ENCODE measurements at places on chromosomes 2 and 18. TPM values are rescaled to one million over a fixed set of nuclear protein-coding genes. Genes with fewer than 3 reads are reported as not detected.

Gene PDCL3
- 24.2 TPM for total RNA-seq

Gene EPB41L3
- total RNA-seq, result 34.8 TPM

Gene TUBA4B
- not detected for total RNA-seq

Gene TCF7L1
- total RNA-seq, result 17.1 TPM

Gene YES1
- total RNA-seq, result 32.6 TPM

GRCh38 chr2:59025157-59025757 lies 784.1 kb upstream of the FANCL start:
- DNase-seq, result peak; percentile 24

DNA sequence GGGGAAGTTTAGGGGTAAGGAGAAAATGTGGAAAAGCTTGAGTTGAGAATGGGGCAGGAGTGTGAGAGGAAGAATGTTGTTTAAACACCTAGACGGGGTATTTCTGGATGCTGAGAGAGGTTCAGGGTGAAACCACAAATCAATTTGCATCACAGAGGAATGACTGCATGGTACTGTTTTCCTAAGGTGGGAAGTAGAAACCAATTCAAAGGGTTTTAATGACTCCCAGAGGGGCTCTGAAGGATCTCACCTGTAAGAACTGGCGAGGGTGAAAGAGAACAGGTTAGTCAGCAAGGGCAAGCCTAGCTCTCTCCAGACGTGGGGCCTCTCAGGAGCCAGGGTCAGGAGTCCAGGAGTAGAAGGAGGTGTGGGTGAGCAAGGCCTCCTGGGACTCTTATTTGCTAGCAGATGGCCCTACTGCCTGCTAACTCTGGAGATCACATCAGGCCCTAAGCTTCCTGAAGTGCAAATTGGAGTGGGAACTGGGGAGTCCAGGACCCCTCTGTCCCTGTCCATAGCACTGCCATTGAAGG lies 133.0 kb upstream of the CELF4 start:
- no peak for DNase-seq

- no peak for DNase-seq
These were observed 57.2 kb upstream of the BOD1L2 start for GRCh38 chr18:57089702-57090101.

- DNase-seq, result no peak
These were observed 1474.2 kb upstream of the CELF4 start for GRCh38 chr18:39039813-39040212.

- DNase-seq, result no peak
These were observed 215.9 kb downstream of the TMEM247 start for GRCh38 chr2:46695283-46695682.

DNA sequence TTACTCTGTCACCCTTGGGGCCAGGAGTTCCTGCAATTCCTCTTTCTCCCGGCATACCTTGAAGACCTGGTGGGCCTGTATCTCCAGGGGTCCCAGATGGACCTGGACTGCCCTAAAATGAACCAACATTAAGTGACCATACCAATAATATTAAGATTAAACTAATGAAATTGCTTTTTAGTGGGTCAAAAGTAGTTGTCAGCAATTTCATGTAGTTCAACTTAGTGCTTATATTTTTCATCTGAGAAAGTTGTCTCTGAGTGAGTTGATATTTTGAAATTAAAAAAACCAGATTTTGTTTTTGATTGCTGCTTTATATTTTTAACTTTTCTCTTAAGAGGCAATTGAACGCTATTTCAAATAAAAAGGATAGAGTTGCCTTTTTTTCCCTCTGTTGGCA lies 83.1 kb downstream of the COL3A1 start:
- DNase-seq, result no peak

DNA sequence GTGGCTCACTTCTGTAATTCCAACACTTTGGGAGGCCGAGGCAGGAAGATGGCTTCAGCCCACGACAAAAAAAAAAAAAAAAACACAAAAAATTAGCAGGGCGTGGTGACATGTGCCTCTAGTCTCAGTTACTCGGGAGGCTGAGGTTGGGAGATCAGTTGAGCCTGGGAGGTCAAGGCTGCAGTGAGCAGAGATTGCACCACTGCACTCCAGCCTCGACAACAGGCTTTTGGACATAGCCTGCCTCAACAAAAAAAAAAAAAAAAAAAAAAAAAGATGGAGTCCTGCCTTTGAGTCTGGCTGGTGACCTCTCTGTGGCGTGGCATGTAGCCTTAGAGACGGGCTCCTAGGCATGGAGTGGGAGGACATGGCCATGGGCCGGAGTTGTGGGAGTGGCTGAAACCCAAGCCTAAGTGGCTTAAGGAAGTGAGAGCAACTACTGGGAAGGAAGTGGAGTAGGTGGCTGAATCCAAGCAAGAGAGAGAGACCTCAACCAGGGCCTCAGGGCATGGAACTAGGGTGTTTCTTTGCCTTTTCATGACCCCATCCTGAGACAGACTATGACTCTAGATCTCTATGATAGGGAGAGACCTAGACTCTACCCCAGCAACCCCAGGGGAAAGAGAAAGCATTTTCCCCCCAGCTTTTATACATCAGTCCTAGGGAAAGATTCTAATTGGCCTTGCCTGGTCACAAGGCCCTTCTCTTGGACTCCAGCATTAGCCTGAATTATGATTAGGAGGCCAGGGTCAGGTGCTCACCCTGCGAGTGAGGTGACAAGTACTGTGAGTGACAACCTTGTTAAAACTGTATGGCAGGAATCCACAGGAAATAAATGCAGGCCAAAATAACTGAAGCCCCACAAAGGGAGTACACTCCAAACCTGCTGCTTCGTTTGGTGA lies 34.2 kb downstream of the NPAS2 start:
- DNase-seq, result peak; percentile 34

DNA sequence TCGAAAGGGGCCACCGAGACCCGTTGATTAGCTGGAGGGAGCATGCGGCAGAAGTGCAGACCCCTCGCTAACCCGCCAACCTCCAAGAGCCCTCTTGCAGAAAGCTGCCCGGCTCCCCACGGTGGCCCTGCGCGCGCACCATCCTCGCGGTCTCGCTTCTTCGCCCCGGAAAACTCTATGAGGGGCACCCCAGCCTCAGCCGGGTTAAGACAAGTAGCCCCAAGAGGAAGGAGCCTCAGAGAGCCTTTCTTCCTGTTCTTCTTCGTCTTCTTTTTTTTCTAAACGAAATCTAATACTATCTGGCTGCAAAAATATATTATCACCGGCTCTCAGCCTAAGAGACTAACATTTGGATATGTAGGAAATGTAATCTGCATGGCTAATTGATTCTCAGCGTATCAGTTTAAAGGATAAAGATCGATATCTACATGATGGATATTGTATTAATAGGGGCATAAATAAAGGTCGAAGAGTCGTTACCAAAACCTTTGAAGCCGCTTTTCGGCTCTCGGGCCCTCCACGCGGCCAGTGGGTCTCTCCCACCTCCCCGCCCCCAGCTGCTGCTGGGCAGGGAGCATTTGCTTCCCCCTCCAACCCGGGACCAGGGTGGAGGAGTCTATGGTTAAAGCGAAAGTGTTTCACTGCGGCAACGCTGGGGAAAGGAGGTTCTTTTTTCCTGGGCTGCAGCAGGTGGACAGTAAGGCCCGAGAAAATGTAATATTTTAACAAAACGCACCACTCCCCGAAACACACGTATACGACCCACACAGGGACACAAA lies 6.1 kb upstream of the PAX3 start:
- no peak for DNase-seq

GRCh38 chr2:219405958-219406860 lies 12.0 kb upstream of the DES start:
- DNase-seq, result no peak

GRCh38 chr2:48400553-48401164 lies 129.3 kb upstream of the STON1 start:
- no peak for DNase-seq

DNA sequence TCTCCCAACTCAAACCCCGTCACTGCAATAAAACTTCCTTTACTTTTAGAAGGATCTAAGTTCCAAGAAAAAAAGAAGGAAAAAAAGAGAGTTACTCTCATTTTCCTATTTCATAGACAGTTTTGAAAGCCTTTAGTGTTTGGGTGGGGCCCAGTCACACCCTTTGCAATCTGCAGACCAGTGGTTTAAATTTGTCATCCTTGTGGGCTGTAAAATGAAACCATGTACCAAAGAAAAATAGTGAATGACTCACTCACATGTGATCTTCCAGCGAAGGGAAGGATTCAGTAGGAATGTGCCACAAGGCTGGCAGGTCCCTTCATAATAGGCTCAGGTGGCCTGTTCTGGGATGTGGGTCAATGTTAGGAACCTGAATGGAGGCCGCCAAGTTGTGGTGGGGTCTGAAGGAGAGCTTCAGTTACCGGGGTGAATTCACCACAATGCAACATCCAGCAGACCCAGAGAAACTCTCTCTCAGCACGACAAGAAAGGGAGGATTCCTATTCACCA lies 28.3 kb downstream of the ANXA4 start:
- DNase-seq, result peak; percentile 36

DNA sequence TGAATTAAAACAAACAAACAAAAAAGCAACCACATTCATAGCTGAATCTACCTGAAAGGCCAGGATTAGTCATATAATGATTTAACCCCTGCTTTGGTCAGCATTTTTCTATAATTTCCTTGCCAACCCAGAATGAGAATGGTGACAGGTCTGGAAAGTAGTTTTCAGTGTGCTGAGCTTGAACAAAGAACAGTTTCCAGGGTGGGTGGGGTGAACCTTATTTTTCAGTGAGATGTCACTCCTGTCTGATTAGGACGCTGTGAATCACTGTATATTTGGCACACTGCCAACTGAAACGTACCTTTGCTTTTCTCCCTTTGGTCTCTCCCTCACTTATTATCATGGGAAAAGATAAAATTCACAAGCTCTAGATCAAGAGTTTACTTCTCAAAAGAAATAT lies 35.0 kb upstream of the DSC1 start:
- no peak for DNase-seq

GRCh38 chr2:61460163-61460562 lies 10.7 kb downstream of the USP34 start:
- DNase-seq, result no peak

- no peak for DNase-seq
These were observed 75.4 kb upstream of the KCNE4 start for GRCh38 chr2:222976521-222977061.
